CD4-positive, alpha-beta T cell treated with Interleukin-17A for 1 hour (primary cell): ENCODE measurements at places on chromosomes 12 and 14.

GRCh38 chr14:23347406-23348296 is 5.0 kb downstream of the SLC22A17 start:
- no peak for DNase-seq

DNA sequence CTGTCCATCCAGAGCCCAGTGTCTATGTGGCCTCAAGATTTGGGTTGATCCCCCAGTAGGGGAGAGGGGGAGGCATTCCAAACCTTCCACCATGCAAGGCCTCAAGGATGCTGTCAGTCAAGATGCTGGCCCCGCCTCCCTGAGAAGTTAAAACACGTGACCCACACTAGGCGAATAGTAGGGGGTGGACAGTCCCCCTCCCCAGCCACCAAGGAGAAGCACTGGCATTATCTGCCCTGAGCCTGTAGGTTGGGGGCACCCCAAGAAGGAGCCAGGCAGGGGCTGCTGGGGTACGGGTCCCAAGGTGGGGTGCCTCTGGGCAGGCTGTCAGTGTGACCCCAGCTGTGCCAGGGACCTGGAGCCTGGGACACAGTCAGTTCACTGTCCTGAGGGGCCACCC is 2.3 kb downstream of the SLC25A29 start:
- no peak for DNase-seq

DNA sequence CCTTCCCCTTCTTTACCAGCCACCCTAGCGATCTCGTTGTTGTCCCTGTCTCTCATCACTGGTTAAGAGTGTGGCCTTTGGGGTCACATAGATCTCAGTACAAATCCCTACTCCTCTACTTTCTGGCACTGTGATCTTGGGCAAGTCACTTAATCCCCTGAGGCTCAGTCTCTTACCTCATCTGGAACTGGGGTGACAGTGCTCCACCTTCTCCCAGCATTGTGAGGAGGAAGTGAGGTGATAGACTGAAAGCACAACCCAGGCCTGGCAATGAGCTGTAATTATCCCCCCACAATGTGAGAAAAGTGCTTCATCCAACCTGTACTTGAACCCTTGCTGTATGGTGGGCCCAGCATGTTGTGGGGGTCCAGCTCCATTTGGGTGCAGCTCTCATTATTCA is 48.0 kb downstream of the IRAK3 start:
- no peak for DNase-seq

DNA sequence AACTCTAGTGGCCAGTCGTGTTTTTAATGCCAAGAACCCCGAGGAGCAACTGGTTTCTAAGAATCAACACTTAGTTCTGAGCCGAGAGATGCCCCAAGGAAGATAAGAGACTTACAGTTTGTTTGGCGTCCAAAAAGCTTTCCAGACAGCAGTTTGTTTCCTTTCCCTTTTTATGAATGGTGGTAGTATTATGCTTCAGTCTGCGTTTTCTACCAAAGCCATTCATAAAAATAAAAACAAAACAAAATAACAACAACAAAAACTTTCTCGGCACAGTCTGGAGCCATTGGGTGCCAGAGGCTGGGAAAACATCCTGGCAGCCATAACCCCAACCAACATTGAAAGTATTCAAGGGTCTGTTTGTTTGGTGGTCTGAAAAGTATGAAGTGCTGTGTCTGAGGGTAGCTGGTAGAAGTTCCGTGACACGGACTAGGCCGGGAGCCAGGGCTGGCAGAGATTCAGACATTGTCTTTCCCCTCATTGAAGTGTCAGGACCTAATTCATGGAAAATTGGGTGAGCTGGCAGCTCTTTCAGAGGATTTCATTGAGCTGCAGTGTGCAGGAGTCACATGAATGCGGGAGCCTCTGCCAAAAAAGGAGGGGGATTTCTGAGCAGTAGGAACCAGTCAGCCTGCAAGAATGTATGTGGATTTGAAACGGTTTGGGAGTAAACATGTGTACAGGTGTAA is 124.2 kb downstream of the HMGA2 start:
- no peak for DNase-seq
